Activated T-helper 1 cell treated with Interleukin-2 at 50 U/mL for 16 hours (primary cell): ENCODE measurements at places on chromosomes 16 and 17.
A peak's percentile ranks its signal among the peaks of the same experiment; 100 is the strongest.

DNA sequence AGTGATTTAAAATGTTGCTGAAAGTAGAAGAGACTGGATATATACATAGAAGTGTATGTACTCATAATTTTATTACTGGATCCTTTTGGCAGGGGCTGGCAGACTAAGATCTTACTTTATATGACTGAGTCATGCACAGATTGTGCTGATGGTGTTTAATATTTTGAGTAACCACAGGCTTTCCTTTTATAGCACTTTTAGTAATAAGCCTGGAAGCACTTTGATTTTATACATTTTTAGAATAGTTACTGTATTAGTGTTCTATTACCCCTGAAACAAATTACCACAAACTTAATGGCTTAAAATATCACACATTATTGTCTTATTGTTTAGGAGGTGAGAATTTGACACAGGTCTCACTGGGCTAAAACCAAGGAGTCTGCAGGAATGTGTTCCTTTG is 113.4 kb upstream of the CDH8 start:
- no peak for DNase-seq

DNA sequence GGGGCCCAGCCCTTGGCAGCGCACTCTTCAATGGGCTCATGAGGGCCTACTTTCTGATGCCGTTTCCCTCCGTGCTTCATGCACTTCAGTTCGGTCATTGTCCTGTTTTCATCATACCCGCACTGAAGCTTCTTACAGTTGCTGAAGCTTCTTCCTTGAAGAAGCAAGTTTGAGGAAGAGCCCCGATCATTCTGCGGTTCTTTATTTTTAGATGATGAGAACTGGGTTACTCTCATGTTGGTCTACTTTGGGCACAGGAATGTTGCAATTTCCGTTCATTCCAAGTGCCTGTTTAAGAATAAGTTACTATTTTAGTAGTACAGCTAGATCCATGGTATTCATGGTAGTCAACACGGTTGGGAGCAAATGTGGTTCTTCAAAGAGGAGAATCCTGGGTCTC is 587.7 kb upstream of the HSBP1 start:
- DNase-seq = no peak

- DNase-seq = no peak
Observed at GRCh38 chr16:88790312-88791211, 5.5 kb upstream of the PIEZO1 start.

GRCh38 chr17:3812771-3813170 is 11.8 kb upstream of the ITGAE start:
- DNase-seq = no peak

- DNase-seq = no peak
Observed at GRCh38 chr16:6493555-6493954, 839.1 kb upstream of the RBFOX1 start.

DNA sequence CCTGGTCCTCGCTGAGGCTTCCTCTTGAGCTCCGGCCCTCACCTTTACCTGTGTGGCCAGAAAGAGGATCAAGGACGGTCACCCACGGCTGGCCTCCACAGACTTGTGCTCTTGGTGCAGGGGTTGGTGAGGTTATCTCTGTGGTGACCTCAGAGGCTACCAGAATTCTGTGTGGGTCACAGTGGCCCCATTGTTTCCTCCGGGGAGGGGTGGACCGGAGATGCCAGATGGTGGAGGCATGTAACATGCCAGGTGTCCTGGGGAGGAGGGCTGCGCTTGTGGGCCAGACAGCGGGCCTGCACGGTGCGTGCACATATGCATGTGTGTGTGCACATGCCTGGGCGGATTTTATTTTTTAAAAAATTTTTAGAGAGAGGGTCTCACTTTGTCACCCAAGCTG is 6.3 kb downstream of the SGCA start:
- DNase-seq = no peak

DNA sequence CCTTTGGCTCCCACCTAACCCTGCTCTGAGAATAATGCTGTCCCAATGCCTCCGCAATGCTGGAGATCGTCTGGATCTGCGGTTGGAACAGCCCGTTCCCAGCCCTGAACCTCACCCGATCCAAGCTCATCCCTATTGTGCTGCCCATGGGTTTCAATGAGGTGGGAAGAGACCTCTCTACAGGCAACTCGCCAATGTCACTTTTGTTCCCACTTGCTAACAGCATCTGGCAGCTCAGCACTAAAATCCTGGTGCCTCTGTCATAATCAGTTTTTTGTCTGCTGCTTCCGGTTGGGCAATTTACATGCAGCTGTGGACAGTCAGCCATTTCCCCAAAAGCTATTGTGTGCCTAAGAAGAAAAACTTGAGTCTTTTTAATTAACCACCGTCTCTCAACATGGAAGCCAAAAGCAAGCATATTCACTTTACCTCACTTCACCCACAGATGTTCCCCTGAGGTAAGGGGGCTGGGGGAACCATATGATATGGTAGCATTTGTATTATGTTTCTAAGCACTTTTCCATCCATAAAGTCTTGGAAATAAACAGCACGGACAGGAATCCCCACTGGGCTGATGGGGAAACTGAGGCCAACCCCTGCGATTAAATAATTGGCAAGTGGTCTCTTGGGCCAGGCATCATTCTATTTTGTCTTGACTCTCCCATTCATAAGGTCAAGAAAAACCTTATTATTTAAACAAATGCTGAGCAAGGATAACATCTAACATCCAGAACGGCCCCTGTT is 159.2 kb upstream of the CDH5 start:
- DNase-seq = no peak

GRCh38 chr17:6352801-6353560 is 81.9 kb downstream of the AIPL1 start:
- no peak for DNase-seq

DNA sequence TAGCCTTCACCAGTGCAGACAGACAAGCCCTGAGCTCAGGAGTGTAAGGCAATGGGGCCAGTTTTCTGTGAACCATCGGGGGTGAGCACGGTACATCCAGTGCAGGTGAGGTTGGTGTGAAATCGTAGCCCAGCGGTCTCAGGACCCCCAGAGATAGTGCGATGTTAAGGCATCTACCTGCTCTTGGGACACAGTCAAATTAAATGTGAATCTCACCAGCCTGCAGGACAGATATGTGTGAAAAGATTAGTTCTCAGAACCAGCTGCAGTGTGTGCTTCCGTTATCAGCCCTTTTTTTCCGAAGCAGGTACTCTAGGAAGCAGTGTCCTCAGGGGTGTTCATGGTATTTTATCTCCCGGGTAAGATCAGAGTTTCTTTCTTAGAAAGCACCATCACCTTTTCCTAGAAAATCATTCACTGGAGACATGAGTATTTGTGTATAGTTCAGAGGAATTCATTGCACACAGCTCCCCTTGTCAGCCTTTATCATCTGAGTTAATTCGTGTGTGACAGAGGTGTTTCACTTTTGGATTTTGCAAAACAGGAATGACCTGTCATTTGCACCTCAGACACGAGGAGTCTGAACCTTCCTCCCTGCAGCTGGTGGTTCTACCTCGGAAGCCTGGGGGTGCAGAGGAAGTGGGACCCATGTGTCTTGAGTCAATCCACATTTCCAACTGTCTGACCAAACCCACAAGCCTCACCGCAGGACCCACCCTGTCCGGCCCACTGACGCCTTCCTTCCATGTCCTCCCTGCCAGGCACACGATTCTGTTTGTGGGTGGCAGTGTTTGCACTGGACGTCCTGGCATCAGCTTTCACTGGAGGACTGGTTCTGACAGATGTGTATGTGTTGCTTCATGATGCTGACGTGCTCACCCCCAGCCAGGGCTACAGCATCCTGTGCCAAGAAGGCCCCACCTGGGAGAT is 107.8 kb downstream of the CLEC16A start:
- peak; percentile 14 for DNase-seq

DNA sequence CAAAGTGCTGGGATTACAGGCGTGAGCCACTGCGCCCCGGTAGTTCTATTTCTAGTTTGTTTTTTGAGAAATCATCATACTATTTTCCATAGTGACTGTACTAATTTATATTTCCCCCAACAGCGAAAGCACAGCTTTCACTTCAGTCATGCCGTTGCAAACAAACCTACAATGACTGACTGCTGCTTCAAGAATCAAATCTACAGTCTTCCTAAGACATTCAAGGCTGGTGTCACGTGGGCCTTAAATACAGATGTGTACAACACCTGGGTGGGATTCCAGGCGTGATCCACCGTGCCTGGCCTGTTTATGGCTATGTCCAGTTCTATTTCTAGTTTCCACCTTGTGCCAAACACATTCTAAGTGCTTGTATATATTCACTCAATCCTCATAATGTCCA is 72.0 kb downstream of the ABCC6 start:
- no peak for DNase-seq

GRCh38 chr17:61306003-61306402 is 93.6 kb upstream of the TBX2 start:
- DNase-seq = no peak

DNA sequence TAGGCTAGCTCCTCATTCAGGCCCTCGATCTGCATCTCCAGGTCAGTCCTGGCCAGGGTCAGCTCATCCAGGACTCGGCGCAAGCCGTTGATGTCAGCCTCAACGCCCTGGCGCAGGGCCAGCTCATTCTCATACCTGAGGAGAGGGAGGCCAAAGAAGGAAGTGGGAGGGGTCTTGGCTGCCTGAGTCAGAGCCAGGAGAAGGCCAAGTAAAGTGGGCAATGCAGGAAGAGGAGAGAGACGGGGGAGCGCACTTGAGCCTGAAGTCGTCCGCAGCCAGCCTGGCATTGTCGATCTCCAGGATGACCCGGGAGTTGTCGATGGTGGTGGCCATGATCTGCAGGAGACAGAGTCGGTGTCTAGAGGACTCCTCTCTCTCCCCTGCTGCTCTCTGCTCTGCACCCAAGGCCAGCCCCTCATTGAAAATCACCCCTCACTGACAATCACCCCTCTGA is 1.8 kb downstream of the KRT15 start:
- DNase-seq = no peak

DNA sequence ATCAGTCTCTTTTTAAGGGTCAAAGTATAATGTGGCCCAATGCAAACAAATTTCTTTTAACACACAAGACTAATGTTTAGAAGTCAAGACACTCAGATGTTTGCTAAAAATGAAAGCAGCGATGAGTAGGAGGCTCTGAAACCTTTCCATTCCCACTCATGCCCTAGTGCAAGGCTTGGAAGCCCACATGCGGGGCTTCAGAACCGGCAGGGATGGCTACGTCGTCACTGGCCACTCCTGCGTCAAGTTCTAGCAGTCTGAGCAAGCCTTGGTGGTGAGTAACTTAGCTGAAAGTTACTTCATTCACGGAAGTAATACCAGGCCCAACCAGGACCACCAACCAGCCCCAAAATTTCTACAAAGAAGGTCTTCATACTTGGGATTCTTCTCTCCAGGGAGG is 14.8 kb upstream of the TMED6 start:
- no peak for DNase-seq
